Femur (tissue), 1 donor: ENCODE measurements at places on chromosomes 3 and 15.
A peak's percentile ranks its signal among the peaks of the same experiment; 100 is the strongest.

DNA sequence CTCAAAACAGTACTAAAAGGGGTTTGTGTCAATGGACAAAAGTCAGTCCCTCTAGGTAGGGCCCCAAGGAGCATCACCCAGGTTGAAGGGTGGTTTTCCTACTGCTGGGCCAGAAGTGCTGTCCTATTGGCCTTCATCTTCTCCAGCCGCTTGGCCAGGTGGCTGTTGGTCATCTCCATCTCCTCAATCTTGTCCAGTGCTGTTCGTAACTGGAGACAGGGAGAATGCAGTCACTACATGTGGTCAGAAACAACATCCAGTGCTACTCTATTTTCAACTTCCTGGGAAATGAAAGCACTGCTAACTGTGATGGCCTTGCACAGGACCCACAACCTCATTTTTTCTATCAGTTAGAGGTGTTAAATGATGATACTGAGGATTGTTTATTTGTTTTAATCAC, 60.4 kb downstream of the MLH1 start:
- no peak for DNase-seq

- DNase-seq = no peak
Observed at GRCh38 chr3:30548600-30548999, 57.8 kb upstream of the TGFBR2 start.

DNA sequence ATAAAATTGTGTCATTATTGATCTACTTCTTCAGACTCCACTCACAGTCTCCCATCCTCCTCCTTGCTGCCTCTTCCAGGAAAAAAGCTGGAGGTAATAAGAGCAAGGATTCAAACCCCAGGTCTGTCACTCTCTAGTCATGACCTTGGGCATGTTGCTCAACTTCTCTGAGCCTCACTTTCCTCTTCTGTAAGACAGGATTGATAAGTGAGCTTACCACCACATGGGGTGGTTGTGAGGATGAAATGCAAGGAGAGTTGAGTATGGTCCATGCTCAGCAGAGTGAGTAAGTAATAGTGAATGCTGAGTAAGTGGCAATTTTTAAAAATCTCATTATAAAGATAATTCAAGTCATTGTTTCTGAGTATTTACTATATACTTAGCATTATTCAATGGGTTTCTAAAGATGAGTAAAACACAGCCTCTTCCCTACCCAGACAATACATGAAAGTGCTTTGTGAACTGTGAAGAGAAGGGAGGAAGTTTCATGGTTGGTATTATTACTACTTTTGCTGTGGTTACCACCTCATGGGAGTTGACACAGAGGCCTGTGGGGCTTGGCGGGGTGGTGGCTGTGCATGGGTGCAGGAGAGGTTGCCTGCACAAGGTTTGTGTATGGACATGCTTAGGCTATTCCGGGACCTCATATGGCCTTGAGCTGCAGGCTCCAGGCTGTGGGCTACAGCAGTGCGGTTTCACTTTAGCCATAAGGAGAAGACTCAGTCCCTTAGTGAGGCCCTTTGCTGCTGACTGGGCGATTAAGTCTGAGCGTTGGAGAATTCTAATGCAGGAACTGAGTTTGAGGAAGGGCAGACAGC, 30.0 kb downstream of the SLC6A11 start:
- no peak for DNase-seq

DNA sequence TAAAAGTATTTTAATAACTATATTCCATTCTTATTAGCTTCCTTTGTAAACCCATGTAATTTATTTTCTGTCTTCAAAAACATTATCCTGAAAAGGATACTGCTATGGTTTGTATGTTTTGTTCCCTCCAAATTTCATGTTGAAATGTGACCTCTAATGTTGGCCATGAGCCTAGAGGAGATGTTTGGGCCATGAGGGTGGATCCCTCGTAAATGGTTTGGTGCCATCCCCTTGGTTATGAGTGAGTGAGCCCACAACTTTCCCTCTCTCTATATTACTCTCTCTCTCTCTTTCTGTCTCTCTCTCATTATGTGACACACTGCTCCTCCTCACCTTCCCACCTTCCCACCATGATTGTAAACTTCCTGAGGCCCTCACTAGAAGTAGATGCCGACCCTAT, 357.7 kb downstream of the MFSD1 start:
- DNase-seq = no peak

- no peak for DNase-seq
Observed at GRCh38 chr3:37237252-37237651, 62.9 kb upstream of the LRRFIP2 start.

DNA sequence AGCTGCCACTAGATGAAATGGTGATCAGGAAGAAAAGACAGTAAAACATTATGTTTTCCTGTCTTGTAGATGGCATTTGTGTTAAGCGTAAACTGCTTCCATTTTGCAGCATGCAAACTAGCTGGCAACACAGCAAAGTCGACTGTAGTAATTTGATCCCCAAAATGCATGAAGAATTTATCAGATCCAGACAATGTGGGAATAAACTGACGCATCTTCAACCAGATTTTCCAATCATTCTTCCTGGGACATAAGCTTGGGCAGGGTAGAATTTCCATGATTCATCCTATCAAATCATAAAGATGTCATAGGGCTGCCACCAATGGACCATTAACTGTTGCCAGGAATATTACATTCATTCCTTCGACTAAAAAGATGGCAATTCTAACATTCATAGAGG, 260.3 kb downstream of the ERC2 start:
- no peak for DNase-seq

DNA sequence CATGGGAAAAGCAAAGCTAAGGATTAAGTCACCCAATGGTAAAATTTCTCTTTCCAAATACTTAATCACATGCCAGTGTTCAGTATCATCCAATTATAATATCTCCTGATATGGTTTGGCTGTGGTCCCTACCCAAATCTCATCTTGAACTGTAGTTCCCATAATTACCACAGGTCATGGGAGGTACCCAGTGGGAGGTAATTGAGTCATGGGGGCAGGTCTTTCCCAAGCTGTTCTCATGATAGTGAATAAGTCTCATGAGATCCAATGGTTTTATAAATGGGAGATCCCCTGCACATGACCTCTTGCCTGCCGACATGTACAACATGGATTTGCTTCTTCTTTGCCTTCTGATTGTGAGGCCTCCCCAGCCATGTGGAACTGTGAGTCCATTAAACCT, 26.1 kb upstream of the NMB start:
- no peak for DNase-seq

DNA sequence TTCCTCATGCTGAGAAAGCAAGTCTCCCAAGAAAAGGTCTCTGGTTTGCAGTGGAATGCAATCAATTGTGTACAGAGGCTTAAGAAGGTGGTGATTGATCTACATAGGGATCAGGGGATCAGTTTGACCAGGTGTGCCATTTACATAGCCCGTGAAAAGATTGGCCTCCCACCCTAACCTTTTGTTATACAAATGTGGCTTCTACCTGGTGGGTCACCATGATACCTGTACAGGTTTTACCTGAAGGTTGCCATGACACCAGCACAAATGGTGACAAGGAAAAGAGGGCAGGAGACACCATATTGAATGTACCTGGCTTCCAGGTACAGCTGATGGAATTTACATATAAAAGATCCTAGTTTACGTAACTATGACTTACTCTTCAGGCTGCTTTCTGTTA, 25.5 kb upstream of the TEX55 start:
- DNase-seq = no peak

DNA sequence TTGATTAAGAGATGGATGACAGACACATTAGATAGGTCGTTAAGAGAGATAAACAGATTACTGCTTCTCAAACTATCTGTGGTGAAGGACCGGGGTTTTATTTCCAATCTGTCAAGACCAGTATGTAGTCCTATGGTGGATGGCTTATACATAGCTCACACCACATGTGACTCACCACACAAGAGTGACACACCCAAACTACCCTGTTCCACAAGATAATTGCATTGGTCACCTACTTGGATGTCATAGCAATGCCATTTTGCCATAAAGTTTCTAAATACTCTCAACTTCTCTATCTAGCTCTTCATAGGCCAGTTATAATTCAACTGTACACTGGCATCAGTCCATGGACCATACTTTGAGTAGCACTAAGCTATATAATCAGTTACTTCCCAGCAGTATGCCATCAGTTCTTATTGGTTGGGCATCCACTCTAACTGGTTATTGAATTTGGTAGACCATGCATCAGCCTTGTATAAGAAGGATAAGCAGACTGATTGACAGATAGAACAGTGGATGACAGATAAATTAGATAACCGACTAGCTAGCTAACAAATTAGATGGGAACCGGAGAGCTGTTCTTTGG, 11.6 kb downstream of the WWTR1 start:
- no peak for DNase-seq

- DNase-seq = no peak
Observed at GRCh38 chr3:158347966-158348365, 223.0 kb upstream of the MLF1 start.

- no peak for DNase-seq
Observed at GRCh38 chr3:15050405-15051092, 14.6 kb downstream of the MRPS25 start.

- peak; percentile 32 for DNase-seq
Observed at GRCh38 chr3:109023656-109024254, 70.1 kb upstream of the GUCA1C start.

DNA sequence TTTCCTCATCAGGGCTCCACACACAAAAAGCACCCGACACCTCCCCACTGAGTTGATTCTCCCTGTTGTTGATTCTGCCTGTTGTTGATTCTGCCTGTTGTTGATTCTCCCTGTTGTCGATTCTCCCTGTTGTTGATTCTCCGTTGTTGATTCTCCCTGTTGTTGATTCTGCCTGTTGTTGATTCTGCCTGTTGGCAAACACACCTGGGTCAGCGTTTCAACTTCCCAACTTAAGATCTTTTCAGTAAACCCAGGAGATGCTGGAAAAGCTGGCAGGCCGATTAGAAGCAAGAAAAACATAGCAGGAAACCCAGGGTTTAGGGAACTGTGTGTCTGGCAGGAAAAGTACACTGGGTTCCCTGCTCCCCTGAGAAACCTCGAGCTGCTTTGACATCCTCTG, 47.9 kb downstream of the TNK2 start:
- peak; percentile 7 for DNase-seq

GRCh38 chr3:5123937-5124336, 1.8 kb downstream of the ARL8B start:
- no peak for DNase-seq
